ENCODE measurements at places on chromosomes 13 and 19.

DNA sequence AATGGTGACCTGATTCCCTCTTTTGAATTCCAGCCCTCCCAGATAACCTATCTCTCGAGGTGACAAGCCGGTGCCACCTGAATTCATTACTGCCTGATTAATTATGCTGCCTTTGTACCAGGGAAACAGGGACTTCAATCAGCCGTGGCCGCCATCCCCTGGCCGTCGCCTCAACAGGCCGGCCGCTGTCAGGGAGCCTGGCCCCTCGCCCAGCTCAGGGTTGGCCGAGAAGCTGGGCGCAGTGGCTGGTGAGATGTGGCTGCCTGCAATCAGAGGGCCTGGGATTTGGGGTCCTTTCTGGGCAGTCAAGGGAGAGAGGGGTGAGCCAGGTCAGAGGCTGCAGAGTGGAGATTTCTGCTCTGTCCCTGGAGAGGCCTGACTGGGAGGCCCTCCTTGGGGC is 91.2 kb downstream of the KCTD15 start:
- no peak for DNase-seq

- DNase-seq = no peak
Observed at GRCh38 chr13:111640476-111640875, 320.0 kb downstream of the TEX29 start.

- no peak for DNase-seq
Observed at GRCh38 chr19:35228177-35228930, at the start of gene FAM187B. Gene FAM187B (minus strand): TSS chr19:35228739. CDS start chr19:35228680, 59 bp downstream.

- DNase-seq = no peak
Observed at GRCh38 chr13:23953860-23954512, 56.7 kb upstream of the C1QTNF9B start.

DNA sequence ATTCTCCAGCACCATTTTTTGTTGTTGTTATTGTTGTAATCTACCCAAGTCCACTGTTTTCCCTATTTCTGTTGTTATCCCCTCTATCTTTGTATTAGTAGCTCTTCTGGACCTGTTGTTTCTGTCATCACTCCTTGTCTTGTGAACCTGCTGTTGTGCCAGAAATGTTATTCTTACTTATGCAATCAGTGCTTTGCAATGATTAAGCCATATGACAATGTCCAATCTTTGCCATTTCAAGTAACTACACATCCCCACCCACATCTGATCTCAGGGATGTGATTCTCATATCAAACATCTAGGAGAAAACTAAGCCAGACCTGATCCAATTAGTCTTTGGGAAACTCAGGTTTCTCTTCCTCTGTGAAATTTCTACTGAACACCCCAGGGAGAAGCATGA is 472.6 kb upstream of the KLHL1 start:
- DNase-seq = no peak

DNA sequence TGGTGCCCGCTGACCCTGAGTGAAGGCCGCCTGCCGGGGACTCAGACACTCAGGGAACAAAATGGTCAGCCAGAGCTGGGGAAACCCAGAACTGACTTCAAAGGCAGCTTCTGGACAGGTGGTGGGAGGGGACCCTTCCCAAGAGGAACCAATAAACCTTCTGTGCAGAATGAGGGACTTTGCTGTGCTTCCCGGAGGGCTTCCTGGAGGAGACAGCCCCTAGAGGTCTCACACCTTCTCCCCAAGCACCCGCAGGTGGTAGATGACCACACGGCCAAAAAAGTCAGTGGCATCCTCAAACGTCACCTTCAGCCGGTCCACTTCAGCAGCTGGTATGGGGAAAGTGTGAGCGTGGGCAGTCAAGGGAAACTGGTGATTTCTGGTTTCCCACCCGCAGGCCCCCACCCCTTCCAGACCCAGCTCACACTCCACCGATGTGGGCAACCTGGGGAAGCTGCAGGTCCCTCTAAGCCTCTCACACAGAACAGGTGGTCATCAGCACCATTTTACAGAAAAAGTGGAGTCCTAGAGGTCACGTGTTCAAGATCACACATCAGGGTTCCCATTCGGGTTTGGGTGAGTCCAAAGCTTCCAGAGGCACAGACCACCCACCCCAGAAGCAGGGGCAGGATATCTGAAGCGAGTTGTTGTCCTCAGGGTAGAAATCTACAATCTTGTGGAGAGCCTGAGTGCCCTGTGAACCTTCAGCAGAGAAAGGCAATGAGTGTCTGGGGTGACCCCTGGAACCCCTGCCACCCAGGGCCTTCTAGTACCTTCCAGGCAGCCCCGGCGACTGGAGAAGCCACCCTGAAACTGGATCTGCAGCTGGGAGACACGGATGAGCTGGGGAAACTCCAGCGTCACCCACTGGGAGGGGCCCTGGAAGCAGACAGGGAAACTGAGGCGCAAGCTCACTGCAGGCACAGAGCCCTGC is 1.2 kb downstream of the NR2C2AP start:
- DNase-seq = no peak

DNA sequence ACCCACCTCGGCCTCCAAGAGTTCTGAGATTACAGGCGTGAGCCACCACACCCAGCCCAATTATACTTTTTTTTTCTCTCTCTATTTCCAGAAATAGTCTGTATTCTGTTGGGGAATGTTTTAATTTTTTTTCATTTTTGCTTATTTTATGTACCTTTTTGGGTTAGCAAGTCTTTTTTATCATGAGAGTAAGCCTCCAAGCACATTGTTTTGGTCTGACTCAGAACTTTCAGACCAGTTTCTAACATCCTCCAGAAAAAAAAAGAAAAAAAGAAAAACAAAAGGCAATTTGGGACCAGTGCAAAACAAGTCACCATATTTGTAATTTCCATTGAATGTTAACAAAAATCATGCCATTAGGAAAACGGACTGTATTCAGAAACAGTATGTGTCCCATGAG is 1465.5 kb downstream of the SLITRK5 start:
- DNase-seq = no peak

- DNase-seq = no peak
Observed at GRCh38 chr19:48705431-48705830, 9.7 kb downstream of the FUT2 start.

- DNase-seq = no peak
Observed at GRCh38 chr13:25978961-25979360, 72.9 kb downstream of the SHISA2 start.

- DNase-seq = peak; percentile 41
Observed at GRCh38 chr19:10508707-10509106, 5.6 kb upstream of the KEAP1 start.

GRCh38 chr19:6138066-6138465 is 2.6 kb downstream of the ACSBG2 start:
- no peak for DNase-seq

DNA sequence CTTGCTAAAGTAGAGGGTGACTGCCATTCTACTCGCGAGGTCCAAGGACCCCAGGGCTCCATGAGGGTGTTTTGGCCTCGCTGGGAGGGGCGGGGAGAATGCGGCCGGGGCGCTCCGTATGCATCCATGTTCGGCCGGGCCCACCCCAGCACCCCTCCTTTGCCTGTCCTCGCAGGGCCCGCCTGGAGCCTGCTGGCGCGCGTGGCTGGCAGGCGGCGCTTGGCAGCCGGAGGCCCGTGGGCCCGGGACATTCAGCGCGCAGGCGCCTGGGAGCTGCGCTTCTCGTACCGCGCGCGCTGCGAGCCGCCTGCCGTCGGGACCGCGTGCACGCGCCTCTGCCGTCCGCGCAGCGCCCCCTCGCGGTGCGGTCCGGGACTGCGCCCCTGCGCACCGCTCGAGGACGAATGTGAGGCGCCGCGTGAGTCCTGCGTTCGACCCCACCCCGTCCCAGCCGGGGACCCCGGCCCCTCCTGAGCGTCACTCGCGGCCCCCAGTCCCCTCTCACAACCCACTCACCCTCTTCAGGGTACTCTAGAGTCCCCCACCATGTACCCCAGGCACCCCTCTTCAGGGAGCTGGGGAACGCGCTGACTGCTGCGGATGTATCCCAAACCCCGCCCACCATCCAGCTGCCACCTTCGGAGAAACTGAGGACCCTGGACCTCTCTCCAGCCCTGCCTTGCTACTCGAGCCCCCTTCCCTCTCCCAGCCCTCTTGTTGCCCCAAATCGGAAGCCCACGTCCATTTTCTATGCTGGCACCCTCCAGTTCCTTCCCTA is 4.1 kb downstream of the DLL3 start:
- peak; percentile 72 for DNase-seq

GRCh38 chr19:43678512-43679261 is 8.7 kb upstream of the PLAUR start:
- no peak for DNase-seq

DNA sequence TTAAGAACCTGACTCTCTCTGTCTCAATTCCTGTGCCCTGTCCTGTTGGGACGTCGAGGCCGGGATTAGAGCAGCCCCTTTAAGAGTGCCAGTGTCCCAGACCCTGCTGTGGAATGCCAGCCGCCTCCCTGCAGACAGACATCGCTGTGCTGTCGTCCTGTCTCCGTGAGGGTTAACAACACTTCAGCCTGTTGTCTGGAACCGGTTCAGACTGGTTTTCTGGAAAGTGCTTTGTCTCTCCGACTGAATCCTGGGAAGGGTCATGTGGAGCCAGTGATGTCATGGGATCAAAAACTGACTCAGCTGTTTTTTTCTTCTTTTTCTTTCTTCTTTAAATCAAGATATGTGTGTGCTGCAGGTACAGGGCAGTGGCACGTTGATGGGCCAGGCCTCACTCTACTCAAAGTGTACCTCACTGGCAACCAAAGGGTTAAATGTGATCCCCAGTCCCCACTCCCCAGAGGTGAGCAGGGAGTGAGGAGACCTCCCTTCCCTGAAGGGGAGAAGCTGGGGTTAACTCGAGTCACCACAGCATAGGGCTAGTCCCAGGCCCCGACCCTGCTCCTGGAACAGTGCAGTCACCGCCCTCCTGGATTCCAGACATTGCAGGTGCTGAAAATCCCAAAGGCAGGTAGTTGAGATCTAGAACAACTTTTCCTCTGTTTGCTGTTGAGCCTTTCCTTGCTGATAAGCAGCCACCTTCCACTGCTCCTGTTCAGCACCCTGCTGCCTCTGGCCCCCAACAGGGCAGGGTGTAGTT is 50.8 kb downstream of the TSSK6 start:
- no peak for DNase-seq

GRCh38 chr13:94696171-94696570 is 16.2 kb downstream of the SOX21 start:
- no peak for DNase-seq

DNA sequence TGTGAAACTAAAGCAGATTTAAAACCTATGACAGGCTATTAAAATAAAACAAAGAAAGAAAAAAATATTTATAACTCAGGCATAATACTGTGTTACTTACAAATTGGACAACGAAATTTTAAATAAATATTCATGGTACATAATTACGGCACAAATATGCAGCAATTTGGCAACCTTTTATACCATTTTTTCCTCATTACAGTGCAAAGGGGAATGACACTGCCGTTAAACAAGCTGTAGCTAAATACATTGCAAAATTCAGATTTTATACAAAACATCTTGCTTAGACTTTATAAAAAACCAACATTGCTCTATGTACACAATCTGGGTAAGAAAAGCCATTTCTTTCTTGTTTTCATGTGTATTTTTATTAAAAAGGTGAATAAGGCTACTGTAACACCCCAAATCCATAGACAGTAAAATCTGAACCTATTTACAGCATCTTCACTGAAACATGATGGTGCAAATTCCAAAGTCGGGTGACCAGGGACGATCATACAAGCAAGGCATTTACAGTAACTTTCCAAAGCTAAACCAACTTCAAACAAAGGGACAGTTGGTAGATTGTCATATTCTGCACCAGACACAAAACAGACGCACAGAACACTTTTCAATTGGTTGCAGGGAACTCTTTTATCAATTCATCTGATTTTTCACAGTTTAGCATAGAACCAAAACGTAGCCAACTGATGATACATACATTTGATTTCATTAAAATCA is 45.5 kb downstream of the EFNB2 start:
- no peak for DNase-seq

DNA sequence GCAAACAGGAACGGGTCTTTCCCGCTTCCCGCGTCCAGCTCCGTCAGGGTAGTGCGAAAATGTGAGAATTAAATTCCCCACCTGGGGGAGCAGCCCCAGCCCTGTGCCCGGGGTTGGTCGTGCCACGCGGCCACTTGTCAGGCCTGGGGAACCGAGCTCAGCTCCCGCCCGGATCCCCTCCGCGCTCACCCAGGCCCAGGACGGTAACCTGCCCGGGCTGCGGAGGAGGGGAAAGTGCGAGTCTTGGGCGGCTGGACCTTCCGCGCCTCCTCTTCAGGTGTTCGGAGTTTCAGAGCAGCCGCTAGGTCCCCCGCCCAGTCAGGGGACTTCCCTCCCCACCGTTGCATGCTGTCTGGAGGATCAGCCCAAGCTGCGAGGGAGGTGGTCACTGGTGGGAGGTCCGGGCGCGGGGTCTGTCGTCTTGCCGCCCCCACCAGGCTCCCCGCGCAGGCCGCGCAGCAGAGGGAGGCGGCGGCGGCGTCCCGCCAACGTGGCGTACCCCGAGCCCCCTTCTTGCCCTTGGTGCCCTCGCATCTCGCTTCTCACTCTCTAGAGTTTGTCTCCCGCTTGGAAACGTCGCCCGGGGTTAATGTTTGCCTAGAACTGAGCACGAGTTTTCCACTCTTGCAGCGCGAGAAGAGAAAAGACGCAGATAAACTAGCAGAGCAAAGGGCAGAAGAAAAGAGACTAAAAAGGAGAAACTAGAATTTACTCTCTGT is 8.1 kb downstream of the URAD start:
- DNase-seq = no peak

DNA sequence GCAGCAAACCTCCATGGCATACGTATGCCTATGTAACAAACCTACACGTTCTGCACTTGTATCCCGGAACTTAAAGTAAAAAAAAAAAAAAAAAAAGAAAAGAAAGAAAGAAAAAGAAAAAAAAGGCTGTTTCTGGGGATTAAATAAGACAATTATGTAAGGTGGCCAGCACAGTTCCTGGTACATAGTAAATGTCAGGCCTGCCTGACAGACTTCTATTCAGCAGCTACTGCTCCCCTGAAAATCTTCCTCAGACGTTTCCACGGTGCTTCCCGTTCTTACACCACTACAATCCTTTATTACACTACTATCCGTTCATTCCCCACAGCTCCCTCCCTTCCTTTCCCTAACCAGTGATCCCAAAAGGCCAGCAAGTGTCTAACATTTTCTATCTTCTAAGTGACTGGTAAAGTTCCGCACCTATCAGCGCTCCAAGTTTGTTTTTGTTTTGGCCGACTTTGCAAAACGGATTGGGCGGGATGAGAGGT is 636 bp upstream of the RB1 start:
- DNase-seq = no peak

DNA sequence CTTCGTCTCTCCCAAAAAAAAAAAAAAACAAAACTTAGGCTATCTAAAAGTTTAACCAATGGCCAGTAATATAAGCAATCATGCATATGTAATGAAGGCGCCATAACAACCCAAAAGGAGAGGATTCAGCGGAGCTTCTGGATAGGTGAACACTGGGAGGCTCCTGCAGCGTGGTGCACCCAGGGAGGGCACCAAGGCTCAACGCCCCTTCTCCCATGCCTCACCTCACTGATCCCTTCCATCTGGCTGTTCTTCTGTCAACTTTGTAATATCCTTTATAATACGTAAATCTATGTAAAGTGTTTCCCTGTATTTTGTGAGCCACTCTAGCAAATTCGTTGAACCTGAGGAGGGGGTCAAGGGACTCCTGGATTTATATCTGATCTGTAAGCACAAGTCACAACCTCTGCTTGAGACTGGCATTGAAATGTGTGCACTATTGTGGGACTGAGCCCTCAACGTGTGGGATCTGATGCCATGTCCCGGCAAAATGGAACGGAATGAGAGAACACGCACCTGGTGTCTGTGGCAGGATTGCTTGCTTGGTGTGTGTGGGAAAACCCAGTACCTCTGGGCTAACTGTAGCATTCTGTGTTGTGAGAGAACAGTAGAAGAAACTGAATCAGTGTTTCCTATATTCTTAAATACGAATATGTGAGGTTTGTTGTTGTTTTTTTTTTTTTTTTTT is 521 bp upstream of the ZNF665 start:
- no peak for DNase-seq
